Karpas-422 (cell line): ENCODE measurements at places on chromosomes 5 and 9. TPM values are rescaled to one million over a fixed set of nuclear protein-coding genes. Genes with fewer than 3 reads are reported as not detected.
A peak's percentile ranks its signal among the peaks of the same experiment; 100 is the strongest.

The ENHO gene
- 14.1 and 16.0 TPM in 2 replicates for total RNA-seq

The FOXD4L4 gene
- 0.14 and 0.41 TPM in 2 replicates for total RNA-seq

The LRRC14B gene
- total RNA-seq, result 0.48 TPM in 1 of 2 replicates, not detected in the other

The CFAP77 gene
- not detected in 2 replicates for total RNA-seq

The OTULINL gene
- total RNA-seq, result not detected in 2 replicates

The CA9 gene
- 26.8 and 35.2 TPM in 2 replicates for total RNA-seq

The WDR31 gene
- total RNA-seq, result 0.56 and 1.0 TPM in 2 replicates

The NKD2 gene
- total RNA-seq, result not detected in 2 replicates

The CCNH gene
- total RNA-seq, result 87.1 and 149 TPM in 2 replicates

The ATP10B gene
- total RNA-seq, result not detected in 2 replicates

The GPR150 gene
- 0.34 and 0.51 TPM in 2 replicates for total RNA-seq

DNA sequence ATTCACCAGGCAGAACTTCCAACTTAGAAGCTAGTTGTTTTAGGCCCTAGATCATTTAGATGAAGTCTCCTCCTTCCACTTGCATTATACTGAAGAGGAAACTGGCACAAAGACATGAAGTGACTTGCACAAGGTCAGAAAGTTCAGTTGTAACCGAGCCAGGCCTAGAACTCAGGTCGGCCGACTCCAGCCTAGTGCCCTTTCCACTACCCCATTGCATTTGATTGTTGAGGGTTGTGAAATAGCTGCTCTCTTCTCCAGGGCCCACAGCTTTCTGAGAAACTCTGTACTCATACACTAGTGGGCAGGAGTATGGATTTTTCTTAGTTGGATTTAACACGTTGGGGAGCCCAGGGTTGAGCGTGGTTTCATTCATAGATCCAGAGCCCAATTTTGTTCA, 5.6 kb downstream of the ZNF462 start:
- no peak for DNase-seq

DNA sequence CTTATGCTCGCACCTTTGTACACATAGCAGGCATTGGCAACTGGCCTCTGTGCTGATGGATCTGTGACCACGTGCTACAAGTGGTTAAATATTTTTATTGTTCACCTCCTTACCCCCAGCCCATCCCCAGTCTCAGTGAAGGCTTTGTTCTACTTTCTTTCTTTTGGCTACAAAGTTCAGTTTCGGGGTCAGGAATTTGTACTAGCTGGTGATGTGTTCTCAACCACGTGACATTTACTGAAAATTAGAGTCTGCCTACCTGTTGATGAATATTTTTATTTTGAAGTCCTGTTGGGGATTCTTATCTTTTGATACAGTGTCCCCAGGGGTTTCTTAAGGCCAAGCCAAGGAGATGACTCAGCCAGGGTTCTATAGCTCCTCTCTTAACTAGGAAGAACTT, 47.8 kb downstream of the C9orf57 start:
- DNase-seq, result no peak

- no peak for DNase-seq
Observed at GRCh38 chr5:150120617-150121447, 34.5 kb upstream of the CSF1R start.

- DNase-seq, result peak; percentile 70
Observed at GRCh38 chr5:151110992-151111391, 30.2 kb upstream of the TNIP1 start.

DNA sequence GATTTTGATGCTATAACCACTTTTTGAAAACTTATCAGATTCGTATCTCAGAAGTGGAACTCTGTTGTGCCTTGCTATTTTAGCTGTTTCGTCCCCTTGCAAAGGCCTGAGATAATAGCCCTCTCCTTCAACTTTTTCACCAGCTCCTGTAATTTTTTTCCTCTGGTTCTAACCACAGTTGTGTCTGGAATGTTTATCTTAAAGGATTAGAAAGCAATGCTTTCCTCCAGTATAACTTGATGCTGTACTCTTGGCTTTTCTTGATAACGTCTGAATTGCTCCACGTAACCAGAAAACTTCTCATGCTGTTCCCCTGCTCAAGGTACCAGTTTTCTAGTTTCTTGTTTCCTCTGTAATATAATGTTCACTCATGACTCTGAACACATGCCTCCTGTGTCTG, 209.4 kb downstream of the DTWD2 start:
- DNase-seq, result no peak

- no peak for DNase-seq
Observed at GRCh38 chr5:52725065-52725746, 62.5 kb upstream of the ITGA1 start.

GRCh38 chr9:19623941-19624340, 164.9 kb downstream of the SLC24A2 start:
- no peak for DNase-seq

DNA sequence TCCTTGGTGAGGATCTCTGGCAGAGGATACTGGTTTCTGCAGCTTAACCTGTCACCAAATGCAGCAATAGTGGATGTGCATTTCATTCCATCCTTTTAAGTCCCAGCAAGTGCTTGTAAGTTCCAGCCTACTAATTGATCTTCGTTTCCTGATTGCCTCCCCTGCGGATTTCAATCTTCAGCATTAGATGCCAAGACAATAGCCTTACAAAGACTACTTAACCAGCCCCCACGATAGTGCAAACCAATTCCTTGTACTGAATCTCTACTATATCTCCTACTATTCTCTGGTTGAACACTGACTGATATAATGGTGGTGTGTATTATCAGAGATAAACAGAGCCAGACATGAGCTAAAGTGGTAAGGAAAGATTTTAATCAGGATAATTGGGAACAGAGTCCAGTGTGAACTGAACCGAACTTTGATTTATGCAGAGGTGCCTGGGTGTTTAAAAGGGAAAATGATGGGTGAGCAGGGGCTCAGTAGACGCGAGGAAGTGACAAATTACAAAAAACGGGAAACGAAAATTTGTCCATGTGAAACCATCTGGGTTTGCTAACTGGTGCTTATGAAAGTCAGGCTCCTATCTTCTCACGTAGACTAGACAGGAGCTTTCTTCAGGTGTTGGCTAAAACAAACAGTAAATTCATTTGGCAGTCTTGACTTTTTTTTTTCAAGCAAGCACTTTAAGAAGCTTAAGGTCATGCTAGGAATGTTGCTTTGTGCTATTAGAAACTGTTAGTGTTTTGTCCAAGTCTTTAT, 106.9 kb upstream of the ST8SIA4 start:
- DNase-seq, result peak; percentile 53

DNA sequence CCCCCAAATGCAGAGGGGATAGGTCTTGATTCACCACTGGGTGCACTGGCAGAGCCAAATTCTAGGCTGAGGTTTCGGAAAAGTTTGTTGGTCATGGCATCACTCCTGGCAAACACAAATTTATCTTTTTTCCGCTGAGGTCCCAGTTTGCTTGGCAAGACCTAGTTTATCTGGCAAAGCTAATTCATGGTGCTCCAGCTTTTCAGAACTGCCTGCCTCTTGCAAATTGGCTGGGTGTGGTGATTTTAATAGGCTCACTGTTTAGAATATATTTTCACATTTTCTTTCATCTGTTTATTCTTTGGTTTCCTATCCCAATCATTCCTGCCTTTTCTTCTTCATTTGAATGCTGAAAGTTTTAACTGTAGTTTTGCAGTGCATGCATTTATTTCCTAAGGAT, 50.5 kb upstream of the MAMDC2 start:
- no peak for DNase-seq

DNA sequence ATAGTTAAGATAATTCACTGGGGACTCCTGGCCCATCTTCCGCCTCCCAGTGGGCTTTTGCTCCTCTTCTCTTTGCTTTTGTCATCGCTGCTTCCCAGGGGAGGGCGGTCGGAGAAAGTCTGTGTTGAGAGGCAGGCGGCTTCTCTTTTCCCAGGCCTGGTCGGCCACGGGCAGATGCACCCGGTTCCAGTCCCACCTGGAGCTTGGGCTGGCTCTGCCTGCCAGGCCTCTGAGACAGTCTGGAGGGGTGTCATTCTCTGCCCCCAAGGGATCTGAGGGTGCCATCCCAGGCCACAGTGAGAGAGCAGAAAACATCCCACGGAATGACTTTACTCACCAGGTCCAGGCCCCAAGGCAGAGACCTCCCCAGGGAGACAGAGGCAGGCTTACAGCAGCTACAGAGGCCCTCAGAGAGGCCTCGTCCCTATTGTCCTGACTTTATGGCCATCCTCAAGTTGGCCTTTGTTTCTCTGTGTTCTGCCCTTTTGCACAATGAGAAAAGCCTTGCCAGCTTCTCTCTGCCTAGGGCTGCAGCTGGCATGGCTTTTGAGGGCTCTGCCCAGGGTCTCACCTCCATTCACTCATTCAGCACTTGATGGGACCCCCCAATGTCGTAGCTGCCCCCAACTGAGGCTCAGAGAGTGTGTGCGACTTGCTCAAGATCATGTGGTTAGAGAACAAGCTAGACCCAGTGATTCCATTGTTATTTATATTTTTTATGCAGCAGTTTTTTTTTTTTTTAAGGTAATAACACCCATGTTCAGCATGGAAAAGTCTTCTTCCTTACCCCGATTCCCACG, 44.2 kb upstream of the BOD1 start:
- DNase-seq, result no peak

DNA sequence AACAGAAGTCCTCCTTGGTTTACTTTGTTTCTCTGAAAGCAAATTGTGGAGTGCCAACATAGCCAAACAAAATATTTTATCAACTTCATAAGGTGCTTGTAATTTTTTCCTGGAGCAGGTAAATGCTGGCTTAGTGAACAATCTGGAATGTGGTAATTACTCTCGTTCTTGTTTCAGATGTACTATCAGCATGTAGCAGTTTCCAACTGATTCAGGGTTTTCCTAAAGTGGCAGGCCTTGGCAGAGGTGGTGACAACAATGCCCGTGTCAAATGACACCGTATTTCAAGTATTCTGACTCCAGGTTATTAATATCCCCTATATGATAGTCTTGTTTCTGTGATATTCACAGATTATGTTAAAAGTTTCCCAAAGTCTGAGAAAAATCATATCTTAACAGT, 1.2 kb downstream of the C9orf72 start:
- no peak for DNase-seq

GRCh38 chr5:59449905-59450644, 443.5 kb downstream of the PDE4D start:
- no peak for DNase-seq

- peak; percentile 84 for DNase-seq
Observed at GRCh38 chr9:126398403-126399058, 71.9 kb downstream of the MVB12B start.

GRCh38 chr9:22374051-22374450, 72.6 kb upstream of the DMRTA1 start:
- no peak for DNase-seq

DNA sequence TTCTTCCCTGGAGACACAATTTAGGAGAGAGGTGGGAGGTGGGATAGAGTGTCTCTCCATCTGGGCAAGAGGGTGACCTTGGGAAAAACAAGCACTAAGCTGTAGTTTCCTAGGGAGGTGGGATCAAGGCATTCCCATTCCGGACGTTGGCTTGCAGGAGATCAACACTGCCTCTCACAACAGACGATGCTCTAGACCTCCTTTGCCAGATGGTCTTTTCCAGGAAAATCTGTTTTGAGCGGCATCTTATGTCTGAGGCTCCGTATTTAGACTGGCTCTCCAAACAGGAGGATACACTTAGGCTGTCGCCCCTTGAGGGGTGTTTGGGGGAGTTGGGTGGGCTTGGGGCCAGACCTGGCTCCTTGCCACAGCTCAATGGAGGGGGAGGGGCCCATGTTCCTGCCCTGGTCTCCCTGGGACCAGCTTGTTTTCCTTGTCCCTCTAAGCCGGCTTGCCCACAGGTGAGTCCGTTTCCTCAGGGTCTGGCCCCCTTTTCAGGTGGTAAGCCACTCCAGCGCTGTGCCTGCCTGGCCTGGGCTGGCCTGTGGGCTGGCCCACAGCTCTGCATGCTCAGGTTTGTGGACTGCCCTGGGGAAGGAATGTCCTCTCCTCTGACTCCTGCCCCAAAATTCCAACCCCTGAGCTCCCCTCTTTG, 2.4 kb downstream of the PSD2 start:
- no peak for DNase-seq
